ENCODE measurements at places on chromosomes 5 and 9.
A peak's percentile ranks its signal among the peaks of the same experiment; 100 is the strongest.

DNA sequence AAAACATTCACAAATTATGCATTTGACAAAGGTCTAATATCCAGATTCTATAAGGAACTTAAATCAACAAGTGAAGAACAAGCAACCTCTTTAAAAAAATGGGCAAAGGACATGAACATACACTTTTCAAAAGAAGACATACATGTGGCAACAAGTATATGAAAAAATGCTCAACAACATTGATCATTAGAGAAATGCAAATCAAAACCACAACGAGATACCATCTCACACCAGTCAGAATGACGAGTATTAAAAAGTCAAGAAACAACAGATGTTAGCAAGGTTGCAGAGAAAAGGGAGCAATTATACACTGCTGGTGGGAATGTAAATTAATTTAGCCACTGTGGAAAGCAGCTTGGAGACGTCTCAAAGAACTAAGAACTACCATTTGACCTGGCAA, 38.9 kb upstream of the TNFSF15 start:
- DNase-seq = no peak

- DNase-seq = no peak
These were observed 4.6 kb upstream of the CDC37L1 start for GRCh38 chr9:4674783-4675182.

- no peak for DNase-seq
These were observed 24.0 kb downstream of the TRIP13 start for GRCh38 chr5:916441-917293.

GRCh38 chr9:15132091-15132490, 174.9 kb downstream of the TTC39B start:
- DNase-seq = no peak

DNA sequence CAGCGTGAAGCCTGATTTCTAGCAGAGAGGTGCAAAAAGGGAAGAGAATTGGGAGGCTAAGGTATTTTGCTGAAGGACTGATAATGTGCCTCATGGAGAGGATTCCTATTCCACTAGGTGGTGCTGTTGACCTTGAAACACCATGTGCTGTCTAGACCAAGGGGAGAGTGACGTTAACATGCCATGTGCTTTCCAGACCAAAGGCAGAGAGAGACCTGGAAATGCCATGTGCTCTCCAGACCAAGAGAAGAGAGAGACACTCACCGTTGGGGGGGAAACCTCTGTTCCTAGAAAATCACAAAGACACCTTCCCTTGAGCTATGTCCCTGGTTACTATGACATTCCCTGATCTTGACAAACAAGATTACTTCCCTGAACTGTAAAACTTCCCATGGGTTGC, 286.0 kb upstream of the TUSC1 start:
- no peak for DNase-seq

- DNase-seq = peak; percentile 48
These were observed 8.0 kb downstream of the NTNG2 start for GRCh38 chr9:132169672-132170392.

- DNase-seq = no peak
These were observed 182.5 kb downstream of the HSPA4 start for GRCh38 chr5:133234273-133234672.

GRCh38 chr5:116572350-116573278, 2.0 kb downstream of the SEMA6A start:
- peak; percentile 49 for DNase-seq

DNA sequence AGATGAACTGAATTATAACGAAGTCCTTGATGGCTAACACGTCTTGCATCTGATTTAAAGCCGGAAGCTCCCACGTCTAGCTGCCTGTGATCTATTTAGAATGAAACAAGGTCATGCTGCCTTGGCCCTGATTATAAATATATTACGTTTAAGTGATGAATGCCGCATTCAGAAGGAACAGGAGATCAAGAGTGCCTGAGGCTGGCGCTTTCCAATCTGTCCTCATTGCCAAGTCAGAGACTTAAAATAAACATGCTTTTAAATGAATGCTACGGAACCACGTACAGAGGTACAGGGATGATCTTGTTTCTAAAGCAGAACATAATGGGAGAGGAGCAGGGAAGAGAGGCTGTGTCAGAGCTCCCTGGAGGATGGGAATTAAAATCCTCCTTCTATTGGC, 292.8 kb downstream of the TLE1 start:
- DNase-seq = no peak

DNA sequence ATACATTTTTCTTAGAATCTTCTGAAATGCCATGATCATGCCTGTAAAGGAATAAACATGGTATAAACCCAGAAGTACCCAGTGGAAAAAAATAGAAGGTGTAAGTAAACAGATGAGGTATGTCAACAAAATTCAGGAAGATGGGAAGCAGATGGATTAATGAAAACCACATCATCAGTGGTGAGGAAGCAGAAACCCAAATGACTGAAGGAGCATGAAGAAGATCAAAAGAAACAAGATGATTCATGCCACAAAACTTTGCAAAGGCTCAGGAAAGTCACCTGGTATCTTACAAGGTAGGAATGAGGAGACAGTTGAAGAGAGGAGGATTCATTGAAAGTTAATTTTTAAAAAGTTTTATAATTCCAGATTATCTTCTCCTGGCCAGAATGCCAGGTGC, 132.8 kb upstream of the PAPPA start:
- no peak for DNase-seq

DNA sequence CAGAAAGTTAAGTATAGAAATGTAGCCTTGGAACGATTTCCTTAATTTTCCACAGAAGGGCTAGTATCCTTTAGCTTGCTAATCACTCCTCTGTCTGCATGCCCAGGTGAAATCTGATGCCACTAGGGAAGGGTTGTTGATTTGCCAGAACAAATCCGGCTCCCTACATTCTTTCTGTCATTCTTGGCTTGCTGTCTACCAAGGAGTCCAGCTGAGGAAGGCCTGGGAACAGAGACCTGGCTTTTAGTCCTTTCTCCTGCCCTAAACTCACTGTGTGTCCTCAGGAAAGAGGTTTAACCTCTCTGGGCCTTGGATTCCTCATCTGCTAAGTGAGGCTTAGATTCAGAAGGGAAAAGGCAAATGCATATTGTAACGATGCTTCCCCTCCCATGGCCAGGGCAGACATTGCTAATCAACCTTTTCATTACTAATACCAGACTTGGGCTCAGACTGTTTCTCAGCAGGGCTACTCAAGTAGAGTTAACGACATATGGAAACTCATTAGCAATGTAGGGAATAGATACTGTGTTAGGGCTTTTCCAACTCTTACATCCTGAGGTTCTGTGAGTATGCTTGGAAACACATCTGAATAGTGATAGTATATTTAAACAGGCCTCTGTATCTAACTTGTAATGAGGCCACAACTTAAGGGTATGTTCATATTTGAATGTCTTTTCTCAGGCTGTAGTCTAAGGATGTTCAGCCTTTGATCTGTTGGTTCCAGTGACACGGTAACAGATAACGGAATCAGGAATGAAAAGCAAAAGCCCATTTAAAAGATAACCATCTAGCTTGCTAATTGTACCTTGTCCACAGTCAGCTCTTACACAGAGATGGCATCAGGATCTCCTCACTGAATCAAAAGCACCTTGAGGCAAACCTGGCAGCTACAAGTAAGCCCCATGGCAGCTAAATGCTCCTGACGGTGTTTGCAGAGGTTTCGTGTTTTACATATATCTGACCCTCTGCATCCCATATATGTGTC, 4.1 kb downstream of the GALNT10 start:
- DNase-seq = no peak

GRCh38 chr9:92184041-92184564, 68.9 kb upstream of the SPTLC1 start:
- no peak for DNase-seq

DNA sequence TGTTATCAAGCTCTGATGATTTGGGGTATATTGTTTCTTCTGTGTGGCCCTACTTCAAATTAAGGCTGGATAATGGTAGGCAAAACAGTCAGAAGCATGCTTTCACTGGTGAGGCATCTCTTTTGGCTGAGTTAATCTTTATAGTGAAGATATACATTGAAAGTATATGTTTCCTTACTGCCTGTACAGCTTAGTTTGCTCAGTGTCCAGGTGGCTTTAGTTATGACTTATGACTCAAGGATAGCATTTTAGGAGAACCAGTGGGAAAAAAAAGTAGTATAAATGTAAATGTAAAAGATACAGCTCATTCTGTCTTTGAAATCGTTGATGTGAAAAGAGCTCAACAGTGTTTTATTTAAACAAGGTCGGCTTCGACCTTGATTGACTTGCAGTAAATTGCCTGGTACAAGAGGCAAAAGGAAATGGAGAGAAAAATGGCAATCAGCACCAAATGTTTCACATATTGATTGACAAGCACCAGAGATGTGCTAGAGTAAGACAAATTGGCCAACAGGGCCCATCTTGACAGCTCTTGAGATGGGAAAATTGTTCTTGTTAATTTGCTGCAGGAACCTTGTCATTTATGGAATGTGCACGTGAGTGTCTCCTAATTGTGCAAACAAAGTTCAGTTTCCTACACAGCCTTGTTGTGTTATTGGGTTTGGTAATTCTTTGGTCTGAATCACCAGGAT, 447.4 kb upstream of the WWC1 start:
- no peak for DNase-seq

DNA sequence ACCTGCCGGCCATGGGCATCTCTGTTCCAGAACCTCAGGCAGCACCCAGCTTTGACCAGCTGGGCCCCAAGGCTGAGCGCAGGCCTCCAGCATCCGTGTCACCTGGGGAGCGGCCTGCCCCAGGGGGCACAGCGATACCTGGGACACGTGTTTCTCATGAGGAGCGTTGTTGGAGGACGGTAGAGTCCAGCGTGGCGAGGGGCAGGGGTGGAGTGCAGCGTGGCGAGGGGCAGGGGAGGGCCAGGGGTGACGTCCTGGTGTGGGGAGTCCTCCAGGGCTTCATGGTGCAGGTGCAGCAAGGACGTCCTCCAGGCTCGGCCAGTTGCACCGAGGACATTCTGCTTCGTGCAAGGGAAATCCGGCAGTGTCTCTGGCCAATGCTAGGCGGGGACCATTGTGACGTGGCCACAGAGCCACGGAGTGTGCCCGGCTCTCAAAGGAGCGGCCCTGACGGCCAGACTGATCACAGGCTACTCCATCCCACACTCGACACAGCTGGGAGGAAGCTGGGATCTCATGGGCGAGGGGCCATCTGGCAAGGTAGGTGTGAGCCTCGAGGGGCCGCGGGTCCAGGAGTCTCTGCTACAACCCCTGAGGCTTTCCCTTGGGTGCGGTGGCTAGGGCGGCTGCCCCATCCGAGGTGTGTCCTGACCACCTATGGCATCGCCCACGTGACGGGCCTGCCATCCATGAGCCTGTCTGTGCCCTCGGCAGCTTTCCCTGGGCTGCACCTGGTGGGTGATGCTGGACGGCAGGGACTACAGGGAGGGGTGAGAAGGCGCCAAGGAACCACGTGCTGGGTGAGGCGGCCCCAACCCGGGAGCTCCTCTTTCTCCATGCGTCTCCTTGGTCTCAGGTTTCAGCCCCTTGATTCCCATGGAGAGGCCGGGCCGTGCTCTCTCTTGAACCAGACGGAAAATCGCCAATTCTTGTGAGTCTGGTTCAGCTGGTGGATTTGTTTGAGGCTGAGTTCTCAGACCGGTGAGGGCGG, 33.8 kb downstream of the SLC9A3 start:
- DNase-seq = no peak

- DNase-seq = no peak
These were observed 24.4 kb upstream of the VDAC1 start for GRCh38 chr5:134029156-134029555.

- peak; percentile 29 for DNase-seq
These were observed 51.7 kb downstream of the MED27 start for GRCh38 chr9:132027752-132028663.

- DNase-seq = no peak
These were observed 52.8 kb downstream of the S1PR3 start for GRCh38 chr9:89044104-89044503.

DNA sequence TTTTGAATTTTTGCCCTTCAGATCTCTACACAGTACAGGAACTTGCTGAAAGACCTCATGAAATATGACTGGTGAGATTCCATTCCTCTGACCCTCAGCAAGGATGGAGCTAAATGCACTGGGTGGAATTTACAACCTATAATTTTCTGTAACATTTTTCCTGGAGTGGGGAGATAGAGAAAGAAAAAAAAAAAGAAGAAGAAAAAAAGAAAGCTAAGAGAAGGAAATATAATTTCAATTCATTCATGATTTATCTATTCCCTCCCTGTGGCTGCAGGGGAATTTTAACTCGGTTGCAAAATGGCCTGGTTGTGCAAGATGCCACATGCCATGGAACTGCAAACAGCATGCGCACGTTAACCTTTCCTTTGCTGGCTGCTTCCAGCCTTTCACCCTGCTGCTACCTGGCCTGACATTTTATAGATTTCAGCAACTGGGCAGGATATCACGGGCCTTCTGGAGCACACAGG, 155.4 kb downstream of the FSTL4 start:
- no peak for DNase-seq

- DNase-seq = no peak
These were observed 14.7 kb upstream of the MED27 start for GRCh38 chr9:132094314-132094791.

- DNase-seq = no peak
These were observed 369.3 kb upstream of the IRX1 start for GRCh38 chr5:3226196-3226920.

GRCh38 chr5:32202394-32202793, 28.3 kb upstream of the GOLPH3 start:
- no peak for DNase-seq

DNA sequence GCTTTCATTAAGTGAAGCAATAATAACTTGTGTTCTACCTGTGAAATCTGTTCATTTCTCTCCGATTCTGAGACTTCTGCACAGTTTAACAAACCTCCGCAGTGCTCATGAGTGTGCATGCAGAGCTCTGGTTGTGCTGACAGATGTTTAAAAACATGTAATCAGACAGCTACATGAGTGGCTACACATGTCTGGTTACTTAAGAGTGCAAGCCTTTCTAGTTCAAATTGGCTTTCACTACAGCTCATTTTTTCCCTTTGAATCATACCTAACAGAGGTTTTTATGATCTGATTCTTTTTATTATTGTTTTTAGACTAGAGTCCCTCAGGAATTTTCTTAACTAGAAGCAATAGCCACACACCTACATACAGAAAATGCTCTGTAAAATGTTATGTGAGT, 310.2 kb downstream of the ARRDC3 start:
- no peak for DNase-seq

- no peak for DNase-seq
These were observed 465.0 kb downstream of the EBF1 start for GRCh38 chr5:158634714-158635113.

DNA sequence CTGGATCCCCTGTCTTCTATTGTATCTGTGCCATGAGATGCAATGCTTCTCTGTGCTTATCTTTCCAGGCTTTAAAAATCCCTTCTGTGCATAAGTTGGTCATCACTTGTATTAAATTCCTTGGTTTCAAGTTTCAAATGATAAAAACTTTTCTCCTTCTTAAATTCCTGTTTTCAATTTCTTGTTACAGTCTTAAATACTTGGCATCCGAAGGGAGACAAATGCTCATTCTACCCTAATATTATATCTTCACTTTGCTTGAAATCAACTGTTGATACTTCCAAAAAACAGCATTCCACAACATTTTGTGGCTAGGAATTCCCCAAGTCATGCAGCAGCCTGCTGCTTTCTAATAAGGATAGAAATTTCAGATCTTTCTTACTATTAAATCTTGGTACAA, 413.2 kb upstream of the ACTBL2 start:
- no peak for DNase-seq

- no peak for DNase-seq
These were observed 54.4 kb downstream of the ARSB start for GRCh38 chr5:78930721-78931120.
